Right ventricle myocardium inferior (tissue), 1 donor: ENCODE measurements at places on chromosomes 6 and 20.

DNA sequence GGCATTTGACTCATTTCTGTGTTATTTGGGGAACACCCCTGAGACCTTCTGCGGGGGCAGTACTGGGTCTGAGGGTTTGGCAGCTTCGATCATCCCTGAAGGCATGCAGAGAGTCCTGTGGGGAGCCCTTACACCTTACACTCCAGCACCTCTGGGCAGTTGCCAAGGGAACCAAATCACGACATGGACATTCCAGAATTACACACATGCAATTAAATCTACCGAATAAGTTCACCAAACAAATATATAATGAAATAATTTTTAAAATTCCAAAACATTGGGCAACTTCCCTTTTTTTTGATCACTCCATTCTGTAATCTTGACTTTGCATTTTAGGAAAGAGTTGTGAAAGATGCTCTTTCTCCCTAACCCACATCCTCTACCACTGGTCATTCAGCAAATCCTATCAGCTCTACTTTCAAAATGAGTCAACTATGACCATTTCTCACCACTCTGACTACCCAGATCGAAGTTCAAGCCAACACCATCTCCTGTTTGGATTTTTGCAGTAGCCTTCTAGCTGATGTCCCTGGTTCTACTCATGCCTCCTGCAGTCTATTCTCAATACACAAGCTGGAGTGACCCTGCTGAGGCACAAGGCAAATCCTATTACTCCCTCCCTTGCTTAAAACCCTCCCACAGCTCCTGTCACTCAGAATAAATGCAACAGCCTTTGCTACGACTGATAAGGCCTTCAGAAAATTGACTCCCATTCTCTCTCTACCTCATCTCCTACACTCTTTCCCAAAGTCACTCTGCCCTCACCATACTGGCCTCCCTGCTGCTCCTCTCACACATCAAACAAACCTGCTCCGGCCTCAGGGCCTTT, 533.3 kb downstream of the HACE1 start:
- no peak for DNase-seq

DNA sequence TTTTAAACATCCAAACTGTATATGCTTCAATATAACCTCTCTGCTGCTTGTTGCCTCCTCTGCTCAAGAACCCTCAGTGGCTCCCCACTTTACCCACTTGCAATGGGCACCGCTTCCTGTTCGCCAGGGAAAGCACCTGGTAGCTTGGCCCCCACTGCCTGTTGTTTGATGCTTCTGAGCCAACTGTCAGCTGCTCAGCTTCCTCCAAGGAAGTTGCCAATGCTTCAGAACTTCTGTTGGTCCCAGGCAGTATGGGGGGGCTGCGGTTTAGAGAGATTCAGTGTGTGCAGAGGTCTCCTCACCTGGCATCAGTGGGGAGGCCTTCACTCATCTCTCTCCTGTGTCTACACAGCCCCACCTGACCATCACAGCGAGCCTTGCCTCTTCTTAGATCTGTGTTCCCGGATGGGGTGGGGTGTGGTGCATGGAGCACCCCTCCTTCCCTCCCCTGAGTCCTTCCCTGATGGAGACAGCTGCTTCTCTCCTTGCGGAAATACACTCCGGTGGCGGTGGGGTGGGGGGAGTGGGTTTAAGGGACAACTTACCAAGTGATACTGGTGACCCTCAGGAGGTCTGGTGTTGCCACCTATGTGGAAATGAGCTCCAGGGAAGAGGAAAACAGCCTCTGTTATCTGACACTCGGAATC, 308.1 kb downstream of the CDH26 start:
- DNase-seq, result no peak

- DNase-seq, result no peak
Measured at GRCh38 chr20:20820785-20821483, 108.5 kb upstream of the RALGAPA2 start.

GRCh38 chr6:82240186-82240585, 7.4 kb downstream of the IBTK start:
- DNase-seq, result no peak

- DNase-seq, result no peak
Measured at GRCh38 chr6:25404693-25405169, 125.6 kb downstream of the CARMIL1 start.

DNA sequence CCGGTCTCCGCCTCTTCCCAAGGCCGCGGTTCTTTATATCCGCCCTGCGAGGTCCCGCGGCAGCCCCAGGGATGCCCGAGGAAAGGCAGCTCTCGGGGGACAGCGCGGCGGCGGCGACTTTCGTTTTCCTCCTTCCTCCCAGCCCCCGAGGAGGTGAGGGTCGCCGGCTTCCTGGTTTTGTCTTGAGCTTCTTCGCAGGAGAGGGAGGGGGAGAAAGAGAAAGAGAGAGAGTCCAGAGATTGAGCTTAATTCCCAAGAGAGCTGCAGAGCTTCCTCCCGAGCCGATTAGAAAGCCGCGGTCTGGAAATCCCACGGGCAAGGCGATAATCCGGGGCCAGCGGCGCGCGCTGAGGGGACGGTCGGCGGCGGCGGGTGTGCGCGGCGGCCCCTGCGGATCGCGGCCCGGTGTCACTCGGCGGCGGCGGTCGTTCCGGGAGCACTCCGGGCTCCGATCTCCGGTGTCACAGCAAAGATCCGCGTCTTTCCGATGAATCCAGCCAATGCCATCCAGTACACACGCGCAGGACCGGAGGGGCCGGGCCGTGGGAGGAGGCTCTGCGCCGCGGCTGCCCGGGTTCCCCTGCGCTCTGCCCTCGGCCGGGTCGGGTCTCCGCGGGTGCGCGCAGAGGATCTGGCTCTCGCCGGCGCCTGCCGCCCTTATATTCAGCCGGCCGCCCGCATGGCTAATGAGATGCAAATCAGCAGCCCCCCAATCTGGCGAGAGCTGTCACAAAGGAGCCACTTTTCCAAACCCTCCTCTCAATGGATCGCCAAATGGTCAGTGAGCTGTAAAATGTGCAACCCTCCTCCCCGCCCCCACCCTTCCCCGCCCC, at the start of gene DLL1:
Gene DLL1 (minus strand): TSS at position 783 of the 833 bp plus-strand sequence. CDS start 939 bp downstream, outside the sequence.
- DNase-seq, result no peak

GRCh38 chr6:169902604-169903003, 151.2 kb downstream of the ERMARD start:
- no peak for DNase-seq

GRCh38 chr6:167103041-167103891, 19.6 kb upstream of the CCR6 start:
- no peak for DNase-seq

DNA sequence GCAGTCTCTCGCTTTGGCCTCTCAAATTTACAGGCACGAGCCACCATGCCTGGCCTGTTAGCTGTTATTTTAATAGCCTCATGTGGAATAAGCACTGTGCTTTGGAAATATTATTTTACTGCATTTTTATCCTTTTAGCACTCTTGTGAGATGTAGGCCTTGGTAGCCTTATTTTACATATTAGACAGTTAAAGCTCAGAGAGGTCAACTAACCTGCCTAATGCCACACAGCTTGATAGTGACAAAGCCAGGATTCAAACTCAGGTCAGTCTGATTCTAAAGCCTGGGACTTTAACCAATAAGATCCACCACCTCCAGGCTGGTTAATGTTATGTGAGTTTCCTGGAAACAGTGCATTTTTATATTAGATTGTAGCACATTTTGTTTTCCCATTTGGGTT, 9.5 kb downstream of the TNFAIP3 start:
- no peak for DNase-seq

GRCh38 chr20:63536997-63537524, at the start of gene PTK6:
TSS of gene PTK6 (minus strand) at chr20:63537376. CDS start at chr20:63537314, 62 bp downstream.
- peak; percentile 87 for DNase-seq

GRCh38 chr6:126156973-126157372, 170.6 kb downstream of the TRMT11 start:
- no peak for DNase-seq

DNA sequence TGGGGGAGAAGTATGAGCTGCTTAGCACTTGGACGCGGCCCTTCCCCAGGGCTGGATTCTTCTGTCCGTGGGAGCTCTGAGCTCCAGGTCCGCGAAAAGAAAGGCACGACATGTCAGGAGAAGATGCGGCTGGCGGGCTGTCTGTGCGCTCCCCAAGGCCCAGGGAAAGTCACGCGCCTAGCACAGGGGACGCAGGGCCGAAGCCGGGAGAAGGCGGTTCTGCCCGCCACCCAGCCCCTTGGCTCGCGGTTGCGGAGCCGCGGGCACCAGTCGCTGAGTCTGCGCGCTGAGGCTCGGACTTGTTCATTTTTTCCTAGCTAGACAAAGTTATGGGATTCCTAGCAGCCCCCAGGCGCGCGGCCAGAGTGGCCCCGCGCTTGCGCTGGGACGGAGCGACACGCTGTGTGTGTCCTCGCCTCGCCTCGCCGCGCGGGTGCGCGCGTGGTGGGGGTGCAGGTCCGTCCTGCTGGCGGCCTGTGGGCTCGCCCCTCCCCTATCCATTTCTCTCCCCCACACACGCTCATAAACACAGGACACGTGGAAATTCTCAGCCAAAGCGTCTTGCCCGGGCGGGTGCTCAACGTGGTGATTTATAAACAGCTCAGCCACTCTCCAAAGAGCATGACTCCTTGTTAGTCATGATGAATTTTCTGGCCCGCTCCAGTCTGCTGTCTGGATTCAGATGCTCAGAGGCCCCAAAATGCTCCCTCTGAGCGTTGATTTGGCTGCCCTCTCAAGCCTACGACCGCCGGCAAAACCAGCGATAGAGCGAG, 1.9 kb upstream of the POU3F2 start:
- DNase-seq, result no peak

GRCh38 chr6:145112711-145113148, 622.6 kb downstream of the EPM2A start:
- no peak for DNase-seq

DNA sequence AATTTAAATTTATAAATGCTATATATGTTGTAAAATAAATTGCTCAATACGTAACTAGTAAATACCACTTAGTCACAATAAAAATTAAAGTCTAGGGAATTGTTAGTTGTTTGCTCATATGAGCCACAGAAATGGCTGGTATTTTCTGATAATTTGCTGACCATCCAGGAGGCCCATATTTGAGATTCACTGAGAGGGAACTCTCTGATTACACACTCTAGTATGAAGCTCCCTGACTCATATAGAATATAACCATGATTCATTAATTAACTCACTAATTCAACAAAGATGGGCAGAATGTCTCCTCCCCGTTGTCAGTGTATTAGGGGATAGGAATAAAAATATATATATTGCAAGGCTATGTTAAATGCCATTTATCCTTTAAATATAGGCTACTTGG, 46.6 kb upstream of the TMEM30A start:
- no peak for DNase-seq

- DNase-seq, result peak; percentile 55
Measured at GRCh38 chr20:57414867-57415592, 23.8 kb downstream of the RBM38 start.

- DNase-seq, result no peak
Measured at GRCh38 chr20:57079031-57080005, 187.1 kb downstream of the BMP7 start.

DNA sequence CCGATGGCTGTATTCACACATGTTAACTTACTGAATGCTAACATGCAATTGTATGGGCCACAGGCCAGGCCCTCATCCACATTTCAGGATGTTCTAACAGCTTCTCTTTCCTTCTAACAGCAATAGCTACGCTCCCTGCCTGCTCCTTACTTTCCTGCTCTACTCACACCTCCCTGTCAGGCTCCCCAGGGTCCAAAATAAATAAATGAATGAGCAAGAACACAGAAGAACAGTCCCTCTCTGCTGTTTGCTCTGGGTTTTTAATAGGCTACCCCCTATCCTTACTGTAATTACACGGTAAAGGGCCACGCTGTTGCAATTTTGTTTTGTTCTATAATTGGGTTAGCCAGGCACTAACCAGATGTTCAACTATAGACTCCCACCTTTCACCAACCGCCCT, 135.6 kb downstream of the GMDS start:
- no peak for DNase-seq

- no peak for DNase-seq
Measured at GRCh38 chr6:100462706-100463629, 1.8 kb downstream of the SIM1 start.

DNA sequence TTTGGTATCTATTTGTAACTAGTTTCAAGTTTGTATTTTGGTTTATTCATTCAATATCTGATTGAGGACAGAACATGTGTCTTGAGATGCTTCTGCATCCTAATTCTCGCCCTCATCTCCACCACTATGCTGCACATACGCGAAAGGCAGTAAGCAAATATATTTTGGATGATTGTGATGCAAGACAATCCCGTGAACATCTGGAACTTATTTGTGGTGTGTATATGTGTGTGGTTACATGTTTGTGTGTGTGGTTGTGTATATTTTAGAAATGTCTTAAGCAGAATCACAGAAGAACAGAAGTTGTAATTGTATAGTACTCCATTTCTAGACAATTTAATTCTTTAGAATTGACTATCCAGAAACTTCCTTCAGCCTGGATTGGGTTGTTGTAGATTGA, 35.1 kb upstream of the RNF144B start:
- no peak for DNase-seq

DNA sequence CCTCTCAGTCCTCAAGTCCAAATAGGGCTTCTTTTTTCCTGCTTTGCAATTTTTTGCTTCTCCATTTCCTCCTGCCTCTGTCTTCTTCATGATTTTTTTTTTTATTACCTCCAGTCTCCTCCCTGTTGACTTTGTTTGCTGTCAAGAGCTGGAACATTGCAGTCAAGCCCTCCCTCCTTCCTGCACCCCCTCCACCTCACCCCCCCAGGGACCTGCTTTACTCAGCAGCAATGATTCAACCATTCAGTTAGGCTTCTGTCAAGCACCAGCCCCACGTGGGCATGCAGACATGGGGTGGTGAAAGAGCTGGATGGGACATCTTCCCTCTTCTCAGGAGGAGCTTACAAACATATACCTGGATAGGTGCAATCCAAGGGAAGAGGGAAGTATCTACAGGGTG, 142.4 kb downstream of the LRFN2 start:
- no peak for DNase-seq

- no peak for DNase-seq
Measured at GRCh38 chr6:37576336-37576737, 76.6 kb upstream of the CCDC167 start.
